ENCODE measurements at places on chromosomes 3 and 15.

GRCh38 chr3:11553436-11554235 lies 90.1 kb downstream of the VGLL4 start:
- no peak for DNase-seq

GRCh38 chr15:88202231-88202630 lies 54.3 kb downstream of the NTRK3 start:
- DNase-seq = no peak

DNA sequence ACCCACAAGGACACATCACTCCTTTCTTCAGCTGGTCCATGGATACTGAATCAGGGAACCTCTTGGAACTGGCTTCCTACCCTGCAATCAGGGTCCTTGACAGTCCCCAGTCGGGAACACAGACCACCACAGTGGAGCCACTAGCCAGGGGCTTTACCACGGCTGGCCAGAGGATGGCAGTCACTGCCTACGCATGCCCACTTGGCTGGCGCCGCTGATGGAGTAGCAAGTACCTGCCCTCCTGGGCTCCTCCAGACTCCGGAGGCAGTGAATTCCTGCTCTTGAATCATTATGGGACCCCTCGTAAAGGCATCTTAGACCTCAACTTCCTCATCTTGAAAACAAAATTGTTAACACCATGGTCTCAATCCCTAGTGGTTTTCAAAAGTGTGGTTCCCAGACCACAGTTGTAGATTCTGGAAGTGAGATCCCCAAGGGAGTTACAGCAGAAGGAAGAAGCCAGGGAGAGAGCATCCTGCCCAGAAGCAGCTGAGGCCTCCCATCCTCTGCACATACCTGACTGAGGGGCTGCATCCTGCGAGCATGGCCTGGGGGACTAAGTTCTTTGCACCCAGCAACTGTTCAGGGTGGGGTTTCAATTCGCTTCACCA lies 9.1 kb upstream of the SKIC8 start:
- DNase-seq = peak; percentile 79

GRCh38 chr3:43378066-43378935 lies 92.0 kb downstream of the SNRK start:
- peak; percentile 71 for DNase-seq

DNA sequence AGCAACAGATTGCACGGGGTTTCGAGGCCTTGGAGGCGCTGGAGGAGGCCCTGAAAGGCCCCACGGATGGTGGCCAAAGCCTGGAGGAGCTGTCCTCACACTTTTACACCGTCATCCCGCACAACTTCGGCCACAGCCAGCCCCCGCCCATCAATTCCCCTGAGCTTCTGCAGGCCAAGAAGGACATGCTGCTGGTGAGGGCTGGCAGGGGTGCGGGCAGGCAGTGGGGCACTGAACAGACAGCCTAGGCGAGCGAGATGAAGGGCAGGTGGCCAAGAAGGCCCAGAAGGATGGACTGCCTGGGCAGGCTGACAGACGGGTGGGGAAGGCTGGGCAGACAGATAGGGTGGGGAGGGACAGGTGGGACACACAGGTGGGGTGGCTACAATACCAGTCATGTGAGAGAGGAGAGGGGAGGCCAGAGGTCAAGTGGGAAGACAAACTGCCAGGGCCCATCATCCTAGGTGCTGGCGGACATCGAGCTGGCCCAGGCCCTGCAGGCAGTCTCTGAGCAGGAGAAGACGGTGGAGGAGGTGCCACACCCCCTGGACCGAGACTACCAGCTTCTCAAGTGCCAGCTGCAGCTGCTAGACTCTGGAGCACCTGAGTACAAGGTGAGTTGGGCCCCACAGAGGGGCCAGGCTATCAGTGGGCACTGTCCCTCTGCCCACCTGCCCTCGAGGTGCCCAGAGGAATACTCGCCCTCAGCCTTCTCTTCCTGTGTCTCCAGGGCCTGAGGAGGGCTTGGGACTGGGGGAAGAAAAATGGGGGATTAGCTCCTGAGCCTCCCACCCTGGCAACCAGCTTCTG lies 3.1 kb downstream of the PARP3 start:
- no peak for DNase-seq

GRCh38 chr15:26051761-26052675 lies 188.9 kb upstream of the ATP10A start:
- peak; percentile 29 for DNase-seq

GRCh38 chr15:87747087-87747486 lies 509.5 kb downstream of the NTRK3 start:
- no peak for DNase-seq

GRCh38 chr3:56415652-56416051 lies 52.6 kb downstream of the ERC2 start:
- DNase-seq = peak; percentile 6

DNA sequence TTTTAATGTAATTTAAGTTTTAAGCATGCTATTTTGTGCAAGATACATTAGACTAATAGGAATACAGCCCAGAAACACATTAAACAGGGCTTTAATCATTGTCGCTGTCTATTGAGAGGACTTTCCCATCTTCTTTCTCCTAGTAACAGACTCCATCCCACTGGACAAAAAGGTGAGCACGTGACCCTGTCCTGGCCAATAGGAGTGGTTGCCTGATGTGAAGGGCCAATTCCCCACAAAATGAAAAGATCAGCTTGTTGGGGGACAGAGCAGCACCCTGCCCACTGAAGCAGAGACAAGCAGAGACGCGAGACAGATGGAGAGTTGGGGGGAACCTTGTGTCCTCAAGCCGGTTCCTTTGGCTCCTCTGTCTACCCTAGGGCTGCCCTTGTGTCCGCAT lies 21.2 kb downstream of the CRYGS start:
- DNase-seq = no peak

DNA sequence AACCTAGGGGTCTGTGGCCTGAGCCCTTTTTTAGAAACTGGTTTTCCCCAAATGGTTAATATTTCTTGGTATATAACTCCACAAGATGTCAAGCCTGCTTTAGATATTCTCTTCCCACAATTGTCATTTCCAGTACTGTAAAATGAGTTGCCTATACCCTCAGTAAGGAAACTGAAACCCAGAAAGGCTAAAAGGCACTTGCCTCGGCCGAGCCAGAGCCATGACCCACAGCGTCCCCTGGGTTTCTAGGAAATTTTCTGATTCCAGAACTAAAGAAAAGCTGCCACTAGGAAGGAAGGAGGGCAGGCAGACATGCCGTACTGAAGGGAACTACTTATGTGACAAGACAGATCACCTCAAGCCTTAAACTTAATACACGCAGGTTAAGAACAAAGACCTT lies 59.1 kb downstream of the ATP8B4 start:
- DNase-seq = no peak

- no peak for DNase-seq
Measured at GRCh38 chr3:38038447-38038911, 529 bp upstream of the DLEC1 start.

- DNase-seq = no peak
Measured at GRCh38 chr3:140096037-140096436, 161.1 kb downstream of the CLSTN2 start.

GRCh38 chr3:55144015-55144673 lies 216.3 kb upstream of the LRTM1 start:
- no peak for DNase-seq

DNA sequence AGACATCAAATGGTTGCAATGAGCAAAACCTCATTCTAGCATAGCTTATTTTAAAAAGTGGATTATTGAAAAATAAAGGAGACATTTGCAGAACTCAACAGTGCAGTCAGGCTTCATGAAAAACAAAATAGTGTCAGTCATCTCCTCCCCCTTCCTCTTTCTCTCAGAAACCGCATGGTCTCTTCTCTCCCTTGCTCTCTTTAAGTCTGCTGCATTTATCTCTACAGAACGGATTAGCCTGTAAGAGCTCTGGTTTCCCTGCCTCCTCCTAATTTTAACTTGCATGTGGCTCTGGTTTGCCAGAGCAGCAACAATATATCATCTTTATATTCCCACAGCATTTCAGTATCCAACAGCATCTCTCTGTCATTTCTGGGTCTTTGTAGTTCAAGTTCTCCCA lies 609.0 kb downstream of the MECOM start:
- DNase-seq = no peak

GRCh38 chr15:62066663-62067447 lies at the start of gene C2CD4A:
C2CD4A (plus strand) TSS chr15:62066977; CDS start chr15:62067614, 637 bp downstream.
- peak; percentile 70 for DNase-seq

- peak; percentile 85 for DNase-seq
Measured at GRCh38 chr3:33664195-33664594, 53.9 kb downstream of the CLASP2 start.

DNA sequence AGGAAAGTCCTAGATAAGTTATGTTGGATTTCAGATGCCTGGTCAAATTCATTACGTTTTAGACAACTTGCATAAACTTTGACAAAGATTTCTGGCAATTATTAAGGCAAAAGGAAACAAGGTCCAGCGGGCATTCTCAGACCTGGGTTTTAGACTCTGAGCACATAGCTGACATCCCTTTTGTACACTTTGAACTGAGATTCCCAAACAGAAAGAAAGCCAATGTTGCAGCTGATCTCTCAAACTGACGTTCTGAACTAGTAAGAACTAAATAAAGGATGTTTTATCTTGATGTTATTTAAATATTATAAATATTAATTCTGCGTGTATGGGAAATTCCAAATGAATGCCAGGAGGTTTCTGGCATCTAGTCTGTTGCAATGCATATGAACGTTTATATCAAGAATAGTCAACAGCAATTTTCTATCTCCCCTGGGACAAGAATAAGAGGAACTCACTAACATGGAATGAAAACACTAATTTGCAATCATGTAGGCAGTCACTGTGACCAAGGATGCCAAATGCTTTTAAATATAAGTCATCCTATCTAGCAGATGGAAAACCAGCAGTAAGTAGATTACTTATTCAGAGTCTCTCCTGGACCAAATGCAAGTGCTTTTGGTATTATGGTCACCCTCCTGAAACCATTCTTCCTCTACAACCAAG lies 202.1 kb downstream of the GREM1 start:
- no peak for DNase-seq

DNA sequence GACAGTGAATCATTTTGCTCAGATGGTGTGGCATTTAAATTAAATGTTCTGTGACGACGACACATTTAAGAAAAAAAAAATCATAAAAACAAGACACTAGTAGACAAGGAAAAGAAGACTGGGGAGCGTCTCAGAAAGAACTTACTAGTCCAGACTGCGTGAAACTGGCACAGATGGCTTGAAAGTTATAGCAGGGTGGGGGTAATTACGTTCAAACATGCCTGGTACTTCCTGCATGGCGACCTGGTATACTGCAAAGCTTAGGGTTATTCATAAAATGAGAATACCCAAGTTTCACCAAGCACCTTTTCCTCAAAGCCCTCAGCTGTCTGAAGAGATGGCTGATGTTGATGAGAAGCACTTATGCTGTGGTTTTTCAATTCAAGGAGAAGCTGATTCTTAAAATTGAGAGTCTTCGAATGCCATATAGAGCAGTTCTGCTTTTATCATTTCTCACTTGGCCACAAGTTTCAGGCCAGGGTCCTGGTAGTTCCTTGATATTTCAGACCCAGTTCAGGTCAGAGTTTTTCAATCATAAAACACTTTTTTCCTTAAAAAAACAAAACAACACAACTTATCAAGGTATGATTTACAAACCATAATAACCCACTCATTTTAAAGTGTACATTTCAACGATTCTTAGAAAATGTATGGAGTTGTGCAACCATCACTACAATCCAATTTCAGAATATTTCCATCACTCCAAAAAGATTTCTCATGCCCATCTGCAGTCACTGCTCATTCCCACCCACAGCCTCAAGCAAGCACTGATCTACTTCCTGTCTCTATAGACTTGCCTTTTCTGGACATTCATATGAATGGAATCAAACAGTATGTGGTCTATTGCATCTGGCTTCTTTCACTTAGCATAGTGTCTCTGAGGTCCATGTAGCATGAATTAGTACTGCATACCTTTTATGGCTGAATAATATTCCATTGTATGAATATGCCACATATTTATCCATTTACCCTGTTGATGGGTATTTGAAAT lies 24.7 kb downstream of the PCOLCE2 start:
- DNase-seq = no peak

- peak; percentile 13 for DNase-seq
Measured at GRCh38 chr15:69603369-69604071, 150.9 kb downstream of the RPLP1 start.

DNA sequence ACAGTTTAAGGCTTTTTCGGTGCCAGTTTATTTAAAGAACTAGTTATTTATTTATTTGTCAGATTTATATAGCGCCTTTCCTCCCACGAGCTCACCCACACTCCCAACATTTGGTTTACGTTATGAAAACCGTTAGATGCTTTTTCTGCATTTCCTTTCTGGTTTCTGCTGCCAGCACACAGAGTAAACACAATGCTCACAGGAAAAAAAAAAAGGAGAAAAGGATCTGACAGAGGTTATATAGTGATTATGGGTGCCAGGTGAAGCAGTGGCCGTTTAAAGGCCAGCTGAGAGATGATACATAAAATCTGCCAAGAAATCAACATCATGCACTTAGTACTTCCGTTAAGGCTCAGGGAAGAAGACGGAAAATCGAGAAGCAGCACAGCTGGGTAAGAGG lies 37.9 kb downstream of the ETV5 start:
- no peak for DNase-seq

DNA sequence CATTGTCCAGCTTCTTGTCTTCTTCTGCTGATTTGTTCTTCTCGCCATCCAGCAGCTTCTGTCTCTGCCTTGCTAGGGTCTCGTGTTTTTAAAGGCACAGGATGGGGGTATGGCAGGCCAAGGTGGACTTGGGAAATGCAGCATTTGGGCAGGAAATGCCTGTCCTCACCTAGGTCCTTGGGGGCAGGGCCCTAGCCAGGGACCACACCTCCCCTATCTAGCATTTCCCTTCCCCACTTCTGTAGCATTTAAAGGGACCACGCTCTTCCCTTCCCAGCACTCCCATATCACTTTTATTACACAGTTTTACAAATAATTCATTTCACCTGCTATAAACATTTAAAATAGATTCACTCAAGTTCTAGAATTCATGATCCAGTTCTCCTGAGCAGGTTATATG lies 315.4 kb upstream of the LMCD1 start:
- DNase-seq = no peak

DNA sequence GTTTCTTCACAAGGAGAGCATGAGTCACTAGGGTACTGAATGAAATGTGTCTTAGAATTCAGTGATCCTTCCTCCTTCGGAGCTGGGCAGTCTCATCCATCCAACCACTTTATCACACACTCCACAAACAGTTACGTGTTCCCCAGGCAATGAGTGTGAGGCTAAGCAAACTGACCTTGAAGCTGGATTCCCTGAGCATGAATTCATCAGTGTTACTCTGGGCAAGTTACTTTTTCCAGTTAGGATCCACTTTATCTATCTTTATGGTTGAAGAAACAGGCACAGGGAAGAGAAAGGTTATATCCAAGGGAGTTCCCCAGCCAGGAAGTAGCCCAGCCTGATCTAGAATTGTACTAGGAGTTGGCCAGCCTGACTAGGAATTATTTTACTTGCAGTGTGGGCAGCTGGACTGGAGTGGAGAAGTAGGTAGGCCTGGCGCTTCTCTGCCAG lies 17.1 kb upstream of the GCNT3 start:
- peak; percentile 71 for DNase-seq

Data from PC-3 (cell line).